CD8-positive, alpha-beta memory T cell (primary cell): ENCODE measurements at places on chromosomes 11 and 22.

DNA sequence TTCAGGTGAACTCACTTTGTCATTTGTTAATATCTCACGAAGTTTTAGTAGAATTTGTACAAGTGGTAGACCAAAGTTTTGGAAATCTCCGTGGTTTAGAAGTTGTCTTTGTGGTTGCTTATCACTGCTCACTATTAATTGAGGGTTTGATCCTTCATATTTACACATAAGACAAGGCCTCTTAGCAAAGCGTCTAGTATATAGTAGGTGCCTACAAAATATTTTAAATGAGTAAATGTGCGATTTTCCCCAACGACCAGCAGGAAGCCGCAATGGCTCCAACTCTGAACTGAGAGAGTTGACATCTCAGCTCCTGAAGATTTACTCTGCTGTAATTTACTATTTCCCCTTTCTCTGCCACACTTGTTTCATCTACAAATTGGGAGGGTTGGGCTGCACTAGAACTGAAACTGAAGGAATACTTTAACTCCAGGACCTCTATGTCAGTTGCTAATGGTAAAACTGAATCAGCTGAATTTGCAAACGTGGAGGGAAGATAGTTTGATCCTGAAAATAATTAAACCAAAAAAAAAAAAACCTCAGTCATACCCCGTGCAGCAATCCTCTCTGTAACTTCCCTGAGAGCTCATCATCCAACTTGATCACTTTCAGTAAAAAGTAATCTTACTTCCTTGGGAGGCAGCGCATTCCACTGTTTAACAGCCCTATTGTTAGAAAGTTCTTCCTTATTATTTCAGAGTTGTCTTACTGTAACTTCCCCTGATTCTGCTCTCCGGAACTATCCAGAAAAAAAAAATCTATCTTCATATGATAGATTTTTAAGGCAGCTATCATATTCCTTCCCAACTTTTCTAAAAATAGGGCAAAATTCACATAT lies 1.3 kb upstream of the SBF2 start:
- H3K27ac ChIP-seq, result no peak overlapping the region
- peaks cover 24% of the 10 kb centered on the region for H3K4me1 ChIP-seq
- H3K27me3 ChIP-seq, result no peaks in the 10 kb centered on the region

- H3K27me3 ChIP-seq, result no peaks in the 10 kb centered on the region
- no peaks in the 10 kb centered on the region for H3K36me3 ChIP-seq
- no peak overlapping the region for H3K27ac ChIP-seq
- H3K4me1 ChIP-seq, result peaks cover 3% of the 10 kb centered on the region
Measured at GRCh38 chr11:73716153-73717056, 44.5 kb downstream of the RAB6A start.

DNA sequence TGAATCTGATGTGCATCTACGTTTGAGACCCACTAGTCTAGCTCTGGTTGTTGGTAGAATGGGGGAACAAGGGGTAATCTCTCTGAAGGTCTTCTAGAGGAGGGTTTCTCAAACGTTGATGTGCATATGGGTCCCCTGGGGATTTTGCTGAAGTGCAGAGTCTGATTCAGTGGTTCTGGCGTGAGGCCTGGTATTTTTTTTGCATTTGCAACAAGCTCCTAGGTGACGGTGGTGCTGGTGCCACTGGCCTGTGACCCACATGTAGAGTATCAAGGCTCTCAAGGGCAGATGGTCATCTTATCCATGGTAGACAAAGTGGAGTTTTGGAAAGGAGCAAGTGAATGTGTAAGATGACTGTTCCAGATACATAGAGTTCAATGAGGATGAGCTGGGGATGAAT lies 97.1 kb downstream of the CEP164 start:
- H3K27ac ChIP-seq, result no peak overlapping the region
- no peak for DNase-seq
- H3K4me3 ChIP-seq, result no peak overlapping the region
- no peaks in the 10 kb centered on the region for H3K36me3 ChIP-seq

DNA sequence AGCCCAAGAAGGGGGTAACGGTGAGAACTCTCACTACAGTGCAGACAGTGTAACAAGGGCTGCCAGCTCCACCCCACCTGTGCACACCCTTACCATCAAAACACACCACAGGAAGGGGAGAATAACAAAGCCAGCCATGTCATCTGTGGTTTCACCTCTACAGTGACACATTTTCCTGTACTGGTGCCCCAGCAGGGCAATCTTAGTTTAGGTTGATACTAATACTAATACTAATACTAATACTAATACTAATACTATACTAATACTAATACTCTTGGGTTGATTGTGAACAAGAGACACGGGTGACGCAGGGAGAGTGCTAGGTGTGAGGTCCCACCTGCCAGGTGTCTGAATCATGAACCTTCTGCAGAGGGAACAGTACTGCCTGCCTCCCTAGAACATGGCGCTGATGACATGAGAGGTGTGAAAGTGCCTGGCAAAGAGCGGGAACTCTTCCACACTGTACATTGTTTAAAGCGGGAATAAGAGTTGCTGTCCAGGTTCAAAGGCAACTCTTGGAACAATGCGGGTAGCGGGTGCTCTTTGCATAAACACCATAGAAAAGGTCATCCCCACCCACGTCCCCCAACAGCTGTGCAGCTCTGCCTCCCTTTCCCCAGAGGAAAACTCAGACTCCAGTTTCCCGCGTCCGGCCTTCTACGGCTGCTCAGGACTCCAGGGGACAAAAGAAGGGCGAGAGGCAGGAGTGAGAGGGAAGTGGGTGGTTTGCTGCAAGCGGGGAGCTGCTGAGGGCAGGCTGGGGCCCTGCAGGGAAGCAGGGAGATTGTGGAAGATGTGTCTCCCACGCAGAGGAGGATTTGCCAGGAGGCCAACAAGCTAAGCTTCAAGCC lies 25.0 kb upstream of the TMPRSS4 start:
- DNase-seq, result peak; percentile 86
- H3K4me3 ChIP-seq, result peak overlapping the region; percentile 44

- no peak overlapping the region for H3K4me3 ChIP-seq
- H3K36me3 ChIP-seq, result peaks cover 19% of the 10 kb centered on the region
- H3K27me3 ChIP-seq, result no peaks in the 10 kb centered on the region
- DNase-seq, result no peak
Measured at GRCh38 chr22:29983296-29983917, 96.9 kb upstream of the HORMAD2 start.
